ENCODE measurements at places on chromosomes 2 and 18.

GRCh38 chr2:236415684-236416444 is 151.7 kb upstream of the ASB18 start:
- no peak for DNase-seq

DNA sequence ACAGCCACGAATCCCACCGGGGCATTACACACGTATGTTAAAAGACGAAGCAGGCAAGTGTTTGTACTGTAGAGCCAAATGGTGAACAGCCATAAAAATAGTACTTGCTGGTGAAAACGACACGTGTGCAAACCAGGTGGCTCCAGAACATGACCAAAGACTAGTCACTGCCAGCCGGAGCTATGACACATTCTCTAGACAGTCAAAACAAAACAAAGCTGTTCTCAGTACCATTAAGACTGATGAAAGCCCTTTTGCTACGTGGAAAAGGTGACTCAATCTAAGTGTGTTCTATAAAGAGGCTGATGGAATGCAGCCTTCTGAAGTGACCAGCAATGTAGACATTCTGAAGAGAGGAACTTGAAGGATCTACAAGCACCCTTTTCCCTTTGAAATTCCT is 367.7 kb upstream of the NETO1 start:
- DNase-seq, result peak; percentile 96

- DNase-seq, result no peak
These were observed 14.0 kb downstream of the HOXD1 start for GRCh38 chr2:176202491-176202890.

GRCh38 chr2:129777146-129777545 is 202.3 kb upstream of the RAB6C start:
- DNase-seq, result no peak

DNA sequence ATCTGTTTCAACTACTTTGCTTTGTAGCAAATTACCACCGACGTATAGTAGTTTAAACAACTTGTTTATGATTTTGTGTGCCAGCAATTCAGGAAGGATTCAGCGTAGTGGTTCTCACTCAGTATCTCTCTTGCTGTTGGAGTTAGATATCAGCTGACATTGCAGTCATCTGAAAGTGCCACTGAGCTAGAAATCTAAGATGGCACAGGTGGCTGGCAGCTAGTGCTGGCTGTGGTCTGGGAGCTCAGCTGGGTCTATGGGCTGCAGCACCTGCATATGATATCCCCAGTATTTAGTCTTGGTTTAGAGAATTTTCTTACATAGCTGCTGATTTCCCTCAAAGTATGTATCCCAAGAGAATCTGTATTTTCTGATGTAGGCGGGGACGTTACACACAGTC is 235.6 kb downstream of the SCG2 start:
- DNase-seq, result no peak

GRCh38 chr2:148667113-148667836 is 22.7 kb downstream of the EPC2 start:
- DNase-seq, result no peak

DNA sequence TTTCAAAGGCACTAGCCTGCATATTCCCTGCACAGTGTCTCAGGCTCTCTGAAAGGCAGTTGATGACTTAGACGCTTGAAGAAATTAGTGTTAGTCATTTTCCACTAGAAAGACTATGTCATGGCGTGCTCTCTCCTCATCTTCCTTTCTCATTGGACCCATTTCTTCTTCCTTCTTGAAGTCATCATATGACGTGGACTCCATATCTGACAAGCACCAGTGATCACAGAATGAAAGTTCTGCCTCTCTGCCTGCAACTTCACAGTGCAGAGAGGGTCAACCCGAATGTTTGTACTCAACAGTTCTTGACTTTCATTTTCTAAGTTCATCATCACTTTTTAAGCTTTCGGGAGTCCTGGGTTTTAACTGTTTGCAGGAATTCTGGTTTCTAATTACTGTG is 63.7 kb upstream of the CYRIA start:
- no peak for DNase-seq

DNA sequence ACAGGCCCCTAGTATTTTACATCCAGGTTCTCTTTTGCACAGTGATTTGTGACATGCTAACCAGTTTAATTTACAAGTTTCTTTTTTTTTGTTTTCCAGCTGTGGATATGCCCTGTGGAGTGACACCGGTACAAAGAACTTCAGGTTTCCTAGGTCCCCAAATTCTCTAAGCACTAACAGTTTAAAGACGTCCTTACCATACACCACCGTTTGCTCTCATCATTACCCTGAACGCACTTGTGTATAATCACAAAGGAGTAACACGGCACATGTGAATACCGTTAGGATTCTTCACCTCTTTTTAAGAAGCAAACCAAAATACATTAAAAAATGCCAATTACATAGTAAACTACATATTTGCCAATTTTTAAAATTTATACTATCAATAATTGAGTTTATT is 853 bp downstream of the LANCL1 start:
- DNase-seq, result peak; percentile 11

GRCh38 chr18:15198116-15198389 is 450.1 kb downstream of the ANKRD30B start:
- DNase-seq, result no peak

- DNase-seq, result no peak
These were observed 41.3 kb upstream of the GBX2 start for GRCh38 chr2:236209535-236209934.

DNA sequence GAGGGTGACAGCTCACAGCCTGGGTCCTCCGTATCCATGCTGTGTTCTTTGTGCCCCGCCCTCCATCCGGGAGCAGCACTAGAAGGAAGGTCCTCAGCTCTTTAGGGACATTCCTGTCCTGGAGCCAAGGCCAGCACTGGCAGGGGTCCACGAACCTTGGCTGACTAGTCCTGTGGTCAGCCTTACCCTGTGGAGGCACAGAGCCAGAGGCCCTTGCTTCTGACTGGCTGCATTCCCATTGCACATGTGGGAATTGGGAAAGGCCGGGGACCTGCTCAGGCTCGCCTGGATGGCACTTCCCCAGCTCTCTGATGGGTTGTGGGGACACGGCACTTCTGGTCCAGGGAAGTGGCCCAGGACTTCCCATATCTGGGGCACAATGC is 24.9 kb upstream of the RHOB start:
- peak; percentile 87 for DNase-seq

DNA sequence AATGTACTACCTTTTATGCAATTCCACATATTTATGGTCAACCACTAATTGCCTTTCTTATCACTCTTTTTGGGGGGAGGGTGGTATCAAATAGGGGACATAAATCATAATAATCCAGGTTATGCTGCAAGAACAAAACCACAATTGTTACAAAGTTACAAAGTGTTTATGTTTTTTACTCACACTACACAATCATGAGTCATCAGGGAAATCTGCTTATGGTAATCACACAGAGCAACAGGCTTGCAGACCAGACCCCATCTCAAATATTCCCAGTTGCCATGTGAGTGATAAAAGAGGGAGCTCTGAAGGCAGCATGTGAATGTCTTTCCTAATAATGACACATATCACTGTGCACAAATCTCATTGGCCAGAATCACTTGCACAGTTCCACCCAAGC is 304.7 kb upstream of the TMEFF2 start:
- peak; percentile 35 for DNase-seq

- DNase-seq, result no peak
These were observed 11.2 kb downstream of the IL18RAP start for GRCh38 chr2:102433973-102434654.

- DNase-seq, result peak; percentile 91
These were observed 53.0 kb upstream of the CCDC150 start for GRCh38 chr2:196586511-196586991.

GRCh38 chr2:84559838-84560237 is 43.5 kb downstream of the DNAH6 start:
- DNase-seq, result peak; percentile 1

GRCh38 chr2:177397481-177398289 is 5.1 kb downstream of the AGPS start:
- DNase-seq, result peak; percentile 96

DNA sequence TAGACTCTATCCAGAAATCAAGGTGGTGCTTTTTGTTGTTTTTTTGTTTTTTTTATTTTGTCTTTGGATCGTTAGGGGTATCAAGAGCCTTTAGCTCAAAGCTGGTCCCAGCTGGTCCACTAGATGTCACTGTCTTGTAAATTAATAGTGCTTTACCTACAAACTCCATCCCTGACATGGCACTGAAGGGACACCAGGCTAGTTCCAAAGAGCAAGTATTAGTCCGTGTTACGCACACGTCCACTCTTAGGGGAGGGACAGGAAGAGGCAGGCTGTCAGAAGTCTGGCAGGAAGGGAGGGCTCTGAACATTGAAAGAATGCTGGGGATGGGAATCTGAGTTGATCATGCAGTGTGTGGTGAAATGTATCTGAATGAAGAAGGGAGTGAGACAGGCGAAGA is 85.9 kb upstream of the CCBE1 start:
- peak; percentile 71 for DNase-seq

DNA sequence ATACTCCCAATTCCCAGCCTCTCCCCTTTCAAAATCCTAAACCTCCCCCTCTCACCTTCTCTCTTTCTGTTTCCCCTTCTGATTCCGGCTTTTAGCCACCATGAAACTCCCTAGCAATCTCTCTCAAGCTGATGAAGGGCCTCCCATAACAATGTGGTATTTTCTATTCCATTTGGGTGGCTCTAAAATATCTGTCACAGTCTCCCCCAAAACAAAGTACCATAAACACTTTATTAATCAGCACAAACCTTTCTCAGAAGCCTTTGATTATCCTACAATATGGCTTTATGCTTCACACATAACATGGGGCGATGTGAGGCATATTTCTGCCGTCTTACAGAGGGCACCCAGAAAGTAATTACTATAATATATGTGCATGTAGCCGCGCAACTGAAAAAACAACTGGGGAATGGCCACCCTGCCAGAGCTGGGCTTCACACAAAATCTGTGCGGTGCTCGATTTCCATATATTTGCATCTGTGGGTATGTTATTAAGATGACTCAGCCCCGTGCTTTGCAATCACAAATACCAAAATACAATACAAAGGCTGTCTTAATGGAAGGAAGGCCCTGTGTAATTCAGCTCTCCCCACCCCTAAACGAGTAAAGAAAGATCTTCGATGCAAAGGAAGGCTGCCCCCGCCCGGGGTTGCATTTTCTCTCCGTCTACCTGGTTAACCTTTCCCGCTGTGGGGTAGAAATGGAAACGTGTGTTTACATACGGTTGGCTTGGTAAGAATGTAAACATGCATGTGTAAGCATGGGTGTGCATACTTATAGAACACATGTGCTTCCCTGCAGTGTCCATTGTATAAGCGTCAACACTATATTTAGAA is 81.4 kb downstream of the CELF4 start:
- DNase-seq, result no peak

GRCh38 chr18:55247032-55247431 is 287.8 kb upstream of the CCDC68 start:
- DNase-seq, result peak; percentile 29

- no peak for DNase-seq
These were observed 813.2 kb downstream of the RNF144A start for GRCh38 chr2:7730449-7730848.

DNA sequence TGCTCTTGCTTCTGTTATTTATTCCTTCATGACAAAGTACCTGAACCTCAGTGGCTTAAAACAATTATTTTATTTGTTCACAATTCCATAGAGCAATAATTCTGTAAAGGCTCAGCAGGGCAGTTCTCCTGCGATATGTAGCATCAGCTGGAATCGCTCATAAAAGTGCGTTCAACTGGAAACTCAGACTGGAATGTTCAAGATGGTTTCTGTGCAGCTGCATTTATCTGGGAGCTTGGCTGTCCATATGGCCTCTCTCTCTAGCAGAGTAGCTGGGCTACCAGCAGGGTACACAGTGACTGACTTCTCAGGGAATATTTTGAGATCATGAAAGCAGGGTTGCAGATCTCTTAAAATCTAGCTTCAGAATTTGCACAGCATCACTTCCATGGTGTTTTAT is 13.5 kb downstream of the CCDC121 start:
- no peak for DNase-seq

GRCh38 chr2:59333007-59333406 is 1091.9 kb upstream of the FANCL start:
- DNase-seq, result no peak

GRCh38 chr18:44759925-44760342 is 79.2 kb downstream of the SETBP1 start:
- no peak for DNase-seq

GRCh38 chr2:176136374-176137251 is 7.1 kb downstream of the HOXD8 start:
- no peak for DNase-seq

- DNase-seq, result no peak
These were observed 76.7 kb upstream of the SESTD1 start for GRCh38 chr2:179341152-179341866.

GRCh38 chr2:11677136-11678055 is 7.4 kb upstream of the NTSR2 start:
- DNase-seq, result no peak

DNA sequence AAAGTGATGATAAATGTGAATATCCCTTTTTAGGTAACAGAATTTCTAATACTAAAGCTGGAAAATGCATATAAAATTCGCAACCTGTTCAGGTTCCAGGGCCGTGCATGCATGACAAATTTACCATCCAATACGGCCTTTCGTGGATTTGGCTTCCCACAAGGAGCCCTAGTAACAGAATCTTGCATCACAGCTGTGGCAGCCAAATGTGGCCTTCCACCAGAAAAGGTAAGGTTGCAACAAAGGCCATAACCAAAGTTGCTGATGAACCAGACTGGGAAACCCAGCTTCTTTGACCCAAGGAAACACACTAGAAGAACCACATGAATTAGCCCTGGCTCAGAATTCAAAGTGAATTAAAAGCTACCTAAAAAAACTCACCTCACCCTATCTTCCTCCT is 49.6 kb upstream of the BZW1 start:
- DNase-seq, result peak; percentile 55

GRCh38 chr2:171479154-171479814 is 43.0 kb upstream of the CYBRD1 start:
- DNase-seq, result peak; percentile 9
